ENCODE measurements at places on chromosomes 1 and 21. TPM values are rescaled to one million over a fixed set of nuclear protein-coding genes. Genes with fewer than 3 reads are reported as not detected.

DNA sequence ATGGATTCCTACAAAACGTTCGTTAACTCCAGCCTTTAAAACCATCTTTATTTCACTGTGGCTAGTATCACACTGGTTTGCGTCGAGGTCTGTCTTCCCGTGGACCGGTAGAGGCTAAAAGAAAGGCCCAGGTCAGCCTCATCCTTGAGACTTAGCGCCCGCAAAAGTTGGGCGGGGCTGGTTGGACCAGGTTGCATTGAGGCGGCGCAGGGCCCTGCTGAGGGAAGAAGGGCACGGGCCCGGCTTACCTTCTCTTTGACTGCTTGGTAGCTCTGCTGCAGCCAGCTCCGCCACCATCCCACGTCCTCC is 455 bp downstream of the BSDC1 start:
- no peak for DNase-seq

DNA sequence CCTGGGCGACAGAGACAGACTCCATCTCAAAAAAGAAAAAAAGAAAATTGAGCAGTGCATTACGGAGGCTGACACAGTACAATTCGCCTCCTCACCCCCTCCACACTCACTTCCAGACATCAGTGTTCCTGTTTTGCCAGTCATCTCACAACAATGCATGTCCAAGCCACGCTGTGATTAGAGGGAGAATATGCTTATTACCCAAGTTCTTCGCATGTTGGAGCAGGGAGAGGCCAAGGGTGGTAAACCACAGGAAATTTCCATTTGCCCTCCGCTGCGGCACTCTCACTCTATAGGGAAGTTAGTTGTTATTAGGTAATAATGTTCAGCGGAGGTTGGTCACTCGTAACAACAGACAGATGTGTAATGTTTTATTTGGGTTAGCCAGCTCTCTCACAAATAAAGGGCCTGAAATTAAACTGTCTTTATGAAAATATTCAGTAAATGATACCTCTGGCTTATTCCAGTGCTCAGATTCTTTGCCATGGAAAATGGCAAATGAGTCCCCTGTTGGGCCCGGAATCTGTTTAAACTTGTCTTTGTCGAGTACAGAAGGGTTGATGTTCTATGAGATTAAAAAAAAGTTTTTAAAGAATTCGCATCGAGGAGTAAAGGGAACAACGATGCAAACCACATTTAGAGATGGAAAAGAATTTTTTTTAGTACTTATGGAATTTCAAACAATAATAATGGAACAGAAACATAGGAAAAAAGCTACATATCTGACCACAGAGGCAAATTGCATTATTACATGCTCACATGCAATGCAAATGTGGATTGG is 33.1 kb downstream of the KCNJ15 start:
- DNase-seq: no peak

The RORC gene
- total RNA-seq: 19.1 TPM

- peak; percentile 66 for DNase-seq
These were observed 171.4 kb downstream of the CAMTA1 start for GRCh38 chr1:6956488-6957159.

GRCh38 chr1:119632841-119633240 is 15.2 kb downstream of the ZNF697 start:
- DNase-seq: no peak

- peak; percentile 20 for DNase-seq
These were observed 328.9 kb downstream of the PTBP2 start for GRCh38 chr1:97050506-97050905.

The CSMD2 gene
- 0.47 TPM for total RNA-seq

The LCE3D gene
- not detected for total RNA-seq

DNA sequence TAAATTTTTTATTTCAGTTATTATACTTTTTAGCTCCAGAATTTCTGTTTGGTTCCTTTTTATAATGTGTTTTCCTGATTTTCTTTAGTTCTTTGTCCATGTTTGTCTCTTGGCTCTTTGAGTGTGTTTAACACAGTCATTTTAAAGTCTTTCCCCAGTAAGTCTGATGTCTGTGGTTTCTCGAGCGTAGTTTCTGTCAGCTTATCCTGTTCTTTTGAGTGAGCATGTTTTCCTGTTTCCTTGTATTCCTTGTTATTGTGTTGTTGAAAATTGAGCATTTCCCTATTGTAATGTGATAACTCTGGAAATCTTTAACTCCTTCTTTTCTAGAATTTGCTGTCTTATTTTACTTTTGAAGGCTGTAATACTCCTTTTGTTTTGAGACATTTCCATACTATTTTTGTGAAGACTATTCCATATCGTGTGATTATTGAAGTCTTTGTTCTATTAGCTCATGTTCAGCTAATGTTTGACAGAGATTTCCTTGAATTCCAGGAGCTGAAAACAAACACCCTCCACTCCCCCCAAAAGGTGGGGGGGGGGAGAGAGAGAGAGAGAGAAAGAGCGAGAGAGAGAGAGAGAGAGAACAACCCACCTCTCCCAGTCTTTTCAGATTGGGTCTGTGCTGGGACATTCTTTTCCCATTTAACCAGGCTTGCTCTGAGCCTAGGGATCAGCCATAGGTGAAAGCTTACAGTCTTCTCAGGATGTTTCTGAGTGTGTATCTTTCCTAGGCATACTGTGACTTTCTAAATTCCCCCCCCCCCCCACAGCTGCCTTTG is 38.3 kb downstream of the SDCCAG8 start:
- DNase-seq: no peak

The GPR52 gene
- 2.7 TPM for total RNA-seq

- DNase-seq: peak; percentile 54
These were observed 271.8 kb downstream of the RRAGC start for GRCh38 chr1:38587766-38588165.

The HMGCS2 gene
- total RNA-seq: 3.9 TPM

- no peak for DNase-seq
These were observed 19.3 kb downstream of the EPHB2 start for GRCh38 chr1:22729912-22730311.

DNA sequence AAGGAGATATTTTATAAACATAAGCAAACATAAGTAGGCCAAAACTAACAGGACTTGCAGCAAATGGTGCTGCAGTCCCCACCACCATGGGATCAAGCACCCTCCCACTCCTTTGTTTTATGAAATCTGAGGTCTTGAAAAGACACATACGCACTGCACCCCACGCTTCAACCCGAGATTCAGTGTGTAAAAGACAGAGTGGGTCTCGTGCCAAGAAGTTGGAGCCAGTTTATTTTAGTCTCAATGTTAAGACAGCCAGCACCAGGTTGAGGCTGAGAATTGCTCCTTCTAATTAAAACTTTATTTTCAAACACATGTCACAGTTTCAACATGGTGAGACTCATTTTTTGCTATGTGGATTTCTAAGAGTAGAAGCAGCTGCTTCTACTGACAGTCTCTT is 139.1 kb upstream of the TIAM1 start:
- DNase-seq: no peak

GRCh38 chr1:243842978-243843511 is 7.0 kb downstream of the AKT3 start:
- peak; percentile 3 for DNase-seq

- peak; percentile 17 for DNase-seq
These were observed 717 bp upstream of the BATF3 start for GRCh38 chr1:212700223-212700891.

All from kidney (tissue), 22 donors.